ENCODE measurements at places on chromosomes 5 and 9.
A peak's percentile ranks its signal among the peaks of the same experiment; 100 is the strongest.

GRCh38 chr5:95565280-95565920 is 10.5 kb downstream of the ARSK start:
- DNase-seq = no peak

- no peak for DNase-seq
These were observed 7.8 kb downstream of the NELFB start for GRCh38 chr9:137262909-137263285.

GRCh38 chr5:64811050-64811640 is 42.4 kb downstream of the CWC27 start:
- DNase-seq = peak; percentile 58

GRCh38 chr9:37575511-37575914 is 667 bp downstream of the FBXO10 start:
- DNase-seq = peak; percentile 97
